ENCODE measurements at places on chromosomes 12 and 14.

DNA sequence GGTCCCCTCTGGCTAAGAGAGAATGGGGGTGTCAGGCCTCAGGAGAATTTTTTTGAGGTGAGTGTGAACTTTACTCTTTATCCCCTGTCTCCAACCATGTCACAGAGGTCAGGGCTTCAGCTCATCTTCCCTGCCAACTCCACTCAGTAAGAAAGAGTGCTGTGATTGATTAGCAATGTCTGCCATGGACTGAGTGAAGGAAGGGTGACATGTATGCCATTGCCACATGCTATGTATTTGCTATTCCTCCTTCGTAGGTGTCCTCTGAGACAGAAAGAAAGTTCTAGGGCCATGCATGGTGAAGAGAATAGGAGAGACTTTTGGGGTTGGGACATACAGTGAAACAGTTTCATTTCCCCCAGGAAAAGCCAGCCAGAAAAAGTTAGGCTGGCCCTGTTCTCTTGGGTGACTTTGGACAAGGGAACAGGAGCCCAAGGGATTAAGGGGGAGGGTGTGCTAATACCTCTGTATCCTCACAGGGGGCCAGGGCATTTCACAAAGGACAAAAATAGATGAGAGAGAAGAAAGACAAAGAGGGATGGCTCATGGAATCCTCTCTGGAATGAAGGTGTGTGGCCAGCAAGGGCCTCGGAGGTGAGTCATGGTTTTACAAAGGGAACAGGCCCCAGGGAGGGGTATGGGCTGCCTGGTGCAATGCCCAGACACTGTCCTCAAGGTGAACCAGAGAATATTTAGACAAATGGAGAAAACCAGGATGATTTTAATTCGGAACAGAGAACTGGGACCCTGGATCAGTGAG lies 13.9 kb upstream of the MYL2 start:
- DNase-seq = no peak

- no peak for DNase-seq
Observed at GRCh38 chr12:120194226-120194533, 335 bp downstream of the GCN1 start.

GRCh38 chr14:36508418-36509068 lies 11.5 kb downstream of the NKX2-1 start:
- DNase-seq = no peak

GRCh38 chr12:54338698-54339296 lies 13.9 kb downstream of the COPZ1 start:
- no peak for DNase-seq
